ENCODE measurements at places on chromosomes 3 and 15. TPM values are rescaled to one million over a fixed set of nuclear protein-coding genes. Genes with fewer than 3 reads are reported as not detected.

DNA sequence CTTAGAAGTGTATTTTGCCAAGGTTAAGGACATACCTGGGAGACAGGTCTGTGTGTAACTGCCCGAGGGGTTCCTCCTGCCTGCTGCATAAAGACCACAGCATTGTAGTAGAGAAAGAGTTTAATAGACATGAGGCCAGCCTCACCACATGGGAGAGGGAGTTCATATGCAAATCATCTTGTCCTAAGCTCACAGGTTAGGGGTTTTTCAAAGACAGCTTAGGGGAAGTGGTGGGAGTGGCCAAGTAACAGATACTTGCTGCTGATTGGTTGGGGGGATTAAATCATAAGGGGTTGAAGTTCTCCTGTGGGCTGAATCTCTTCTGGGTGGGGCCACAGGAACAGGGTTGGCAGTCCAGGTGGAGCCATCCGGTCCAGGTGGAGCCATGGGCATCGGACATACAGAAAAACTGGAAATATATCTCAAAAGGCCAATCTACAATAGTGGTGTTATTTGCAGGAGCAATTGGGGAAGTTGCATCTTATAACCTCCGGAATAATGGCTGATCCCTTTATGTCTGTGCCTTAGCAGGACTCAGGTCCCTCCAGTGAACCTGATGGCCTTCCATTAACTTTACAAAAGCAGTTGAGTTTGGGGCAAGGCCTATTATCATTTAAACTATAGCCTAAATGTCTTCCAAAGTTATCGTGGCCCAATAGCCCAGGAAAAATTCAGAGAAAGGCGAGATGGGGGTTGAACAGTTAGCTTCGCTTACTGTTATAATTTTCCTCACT lies 86.0 kb upstream of the MFGE8 start:
- H3K4me1 ChIP-seq = peaks cover 7% of the 10 kb centered on the region
- H3K27me3 ChIP-seq = peaks cover 5% of the 10 kb centered on the region
- H3K4me3 ChIP-seq = no peak overlapping the region
- H3K36me3 ChIP-seq = no peaks in the 10 kb centered on the region

DNA sequence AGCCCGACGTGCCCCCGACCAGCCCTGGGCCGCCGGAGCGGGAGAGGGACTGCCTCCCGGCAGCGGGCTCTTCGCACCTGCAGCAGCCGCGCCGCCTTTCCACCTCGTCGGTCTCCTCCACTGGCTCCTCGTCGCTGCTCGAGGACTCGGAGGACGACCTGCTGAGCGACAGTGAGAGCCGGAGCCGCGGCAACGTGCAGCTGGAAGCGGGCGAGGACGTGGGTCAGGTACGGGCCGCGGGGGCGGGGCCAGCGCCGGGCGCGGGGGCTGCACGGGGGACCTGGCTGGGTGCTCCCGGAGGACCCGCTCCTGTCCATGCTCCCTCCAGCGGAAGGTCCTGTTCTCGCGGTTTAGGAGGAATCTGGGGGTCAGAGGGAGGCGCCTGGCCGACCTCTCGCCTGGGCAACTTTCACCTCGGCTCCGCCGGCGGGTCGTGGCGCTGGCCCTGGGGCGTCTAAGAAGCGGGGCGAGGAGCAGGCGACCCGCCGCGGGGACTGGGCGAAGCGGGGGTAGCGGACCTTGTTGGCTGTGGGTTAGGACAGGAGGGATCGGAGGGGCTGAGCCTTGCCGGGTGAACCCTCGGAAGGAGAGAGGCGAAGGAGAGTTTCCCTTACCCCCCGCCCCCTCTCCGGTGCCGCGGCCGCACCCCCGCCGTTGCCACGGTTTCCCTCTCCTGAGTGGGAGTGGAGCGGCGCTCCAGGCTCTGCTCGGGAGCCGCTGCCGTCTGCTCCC lies 682 bp downstream of the ITPKA start:
- peak; percentile 47 for DNase-seq
- peak overlapping the region; percentile 58 for H3K4me3 ChIP-seq
- no peaks in the 10 kb centered on the region for H3K36me3 ChIP-seq

DNA sequence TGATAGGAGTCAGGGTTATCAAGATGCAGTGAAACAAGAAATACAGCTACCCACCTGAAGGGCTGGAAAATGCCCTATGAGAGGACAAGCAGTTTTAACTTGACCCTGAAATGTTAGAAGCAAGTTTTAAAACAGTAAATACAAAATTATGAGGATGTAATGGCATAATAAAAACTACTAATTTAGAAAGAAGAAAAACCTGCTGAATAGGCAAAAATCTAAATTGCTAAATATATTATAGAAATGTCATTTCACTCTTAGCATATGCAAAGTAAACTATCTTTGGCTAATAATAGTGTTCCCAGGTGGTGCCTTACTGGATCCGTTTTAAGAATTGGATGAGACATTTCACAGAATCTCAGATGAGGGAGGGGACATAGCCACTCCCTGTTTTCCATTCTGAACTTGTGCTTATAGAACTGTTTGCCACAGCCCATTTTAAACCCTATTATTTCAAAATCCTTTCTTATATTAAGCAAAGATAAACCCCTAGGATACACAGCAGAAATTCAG lies 294.6 kb downstream of the LSAMP start:
- H3K27ac ChIP-seq = no peak overlapping the region
- H3K36me3 ChIP-seq = no peaks in the 10 kb centered on the region
- no peaks in the 10 kb centered on the region for H3K4me1 ChIP-seq
- H3K27me3 ChIP-seq = no peaks in the 10 kb centered on the region

DNA sequence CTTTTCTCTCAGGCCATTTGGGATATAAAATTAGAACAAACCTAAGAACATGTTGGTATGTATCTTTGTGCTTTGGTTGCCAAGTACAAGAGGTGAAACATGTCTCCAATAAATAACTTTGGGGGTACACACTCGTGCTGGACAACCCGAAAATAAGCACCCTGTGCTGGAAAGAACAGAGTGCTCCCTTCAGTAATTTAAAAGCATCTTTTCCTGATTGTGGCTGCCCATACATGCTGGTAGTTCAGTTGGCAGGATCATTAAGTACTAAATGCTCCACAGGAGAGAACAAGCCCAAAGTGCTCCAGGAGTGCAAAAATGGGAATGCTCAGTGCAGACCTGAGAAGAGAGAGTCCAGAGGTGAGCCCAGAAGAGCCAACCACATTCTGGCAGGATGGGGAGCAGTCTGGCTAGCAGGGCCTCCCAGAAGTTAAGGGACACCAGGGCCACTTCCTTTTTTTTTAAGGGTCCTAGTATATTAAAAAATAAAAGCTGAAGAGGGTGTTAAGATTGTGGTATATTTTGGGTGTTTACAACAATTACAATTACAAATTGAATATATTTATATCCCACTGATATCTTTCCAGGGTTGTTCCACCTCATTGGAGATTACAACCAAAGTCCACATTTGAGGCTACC lies 48.6 kb upstream of the SSR3 start:
- no peak overlapping the region for H3K27ac ChIP-seq
- H3K4me3 ChIP-seq = no peak overlapping the region
- H3K36me3 ChIP-seq = no peaks in the 10 kb centered on the region
- DNase-seq = no peak

DNA sequence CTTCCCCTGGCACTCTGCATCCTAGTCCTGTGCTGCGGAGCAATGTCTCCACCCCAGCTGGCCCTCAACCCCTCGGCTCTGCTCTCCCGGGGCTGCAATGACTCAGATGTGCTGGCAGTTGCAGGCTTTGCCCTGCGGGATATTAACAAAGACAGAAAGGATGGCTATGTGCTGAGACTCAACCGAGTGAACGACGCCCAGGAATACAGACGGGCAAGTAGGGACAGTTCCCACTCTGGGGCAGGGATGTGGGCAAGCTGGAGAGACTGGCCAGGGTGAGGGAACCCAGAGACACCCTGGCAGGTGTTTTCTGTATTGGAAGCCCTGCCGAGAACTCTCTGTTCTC lies 247 bp downstream of the FETUB start:
- H3K27ac ChIP-seq = no peak overlapping the region
- H3K27me3 ChIP-seq = peaks cover 7% of the 10 kb centered on the region
- H3K36me3 ChIP-seq = no peaks in the 10 kb centered on the region
- peaks cover 15% of the 10 kb centered on the region for H3K4me1 ChIP-seq
- no peak for DNase-seq

DNA sequence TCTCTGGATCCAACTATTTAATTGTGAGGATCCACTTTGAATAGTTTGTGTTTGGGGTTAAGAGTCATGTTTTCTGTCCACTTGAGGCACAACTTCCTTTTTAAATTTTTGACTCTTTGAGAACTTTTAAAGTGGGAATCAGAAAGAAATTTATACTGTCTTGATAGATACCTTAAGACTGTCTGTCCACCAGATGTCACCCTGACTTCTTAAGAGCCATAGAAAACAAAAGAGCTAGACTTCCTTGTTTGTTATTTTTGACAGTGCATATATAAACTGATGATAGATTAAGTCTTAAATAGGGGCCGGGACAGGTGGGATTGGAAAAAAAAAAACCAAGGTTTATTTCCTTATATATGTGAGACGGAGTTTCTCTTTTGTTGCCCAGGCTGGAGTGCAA lies 52.1 kb upstream of the WDR72 start:
- no peak for DNase-seq
- H3K27me3 ChIP-seq = no peaks in the 10 kb centered on the region
- no peak overlapping the region for H3K27ac ChIP-seq
- H3K4me1 ChIP-seq = no peaks in the 10 kb centered on the region

DNA sequence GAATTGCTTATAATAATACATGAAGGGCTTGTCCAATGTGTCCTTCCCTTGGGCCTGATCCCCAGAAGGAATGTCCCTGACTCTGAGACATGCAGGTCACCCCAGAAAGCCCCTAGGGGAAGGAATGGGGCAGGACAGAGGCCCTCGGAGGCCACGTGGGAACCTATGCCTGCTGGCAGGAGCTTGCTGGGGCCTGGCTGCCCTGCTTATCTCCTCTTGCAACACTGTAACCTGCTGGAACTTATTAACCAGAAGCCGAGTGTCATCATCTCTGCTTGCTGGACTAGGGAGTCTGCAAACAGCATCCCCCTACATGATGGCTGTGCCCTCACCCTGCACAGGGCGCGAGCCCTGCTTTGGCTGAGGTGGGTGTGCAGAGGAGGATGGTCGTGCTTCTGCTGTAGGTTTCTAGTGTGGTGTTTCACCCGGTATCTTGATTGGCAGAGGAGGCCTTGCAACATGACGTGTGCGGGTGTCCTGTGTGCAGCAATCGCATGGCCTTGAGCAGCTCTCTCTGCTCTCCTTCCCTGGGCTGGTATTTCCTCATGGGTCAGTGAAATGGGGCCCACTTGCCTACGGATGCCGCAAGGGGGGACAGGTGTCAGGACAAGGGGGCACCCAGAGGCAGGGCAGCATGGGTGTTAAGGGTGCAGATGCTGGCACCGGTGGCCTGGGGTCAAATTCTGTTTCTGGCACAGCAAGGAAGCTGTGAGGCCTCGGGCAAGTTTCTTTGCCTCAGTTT lies 5.0 kb downstream of the CHST13 start:
- H3K4me1 ChIP-seq = peaks cover 3% of the 10 kb centered on the region
- no peak overlapping the region for H3K4me3 ChIP-seq
- H3K27ac ChIP-seq = peak overlapping the region; percentile 49
- H3K27me3 ChIP-seq = peaks cover 21% of the 10 kb centered on the region
- DNase-seq = no peak

Gene DHX36
- total RNA-seq = 67.7 TPM

- H3K4me1 ChIP-seq = no peaks in the 10 kb centered on the region
- H3K27ac ChIP-seq = no peak overlapping the region
- no peak for DNase-seq
- H3K36me3 ChIP-seq = no peaks in the 10 kb centered on the region
- no peaks in the 10 kb centered on the region for H3K27me3 ChIP-seq
Observed at GRCh38 chr3:174710612-174711011, 148.5 kb upstream of the NAALADL2 start.

DNA sequence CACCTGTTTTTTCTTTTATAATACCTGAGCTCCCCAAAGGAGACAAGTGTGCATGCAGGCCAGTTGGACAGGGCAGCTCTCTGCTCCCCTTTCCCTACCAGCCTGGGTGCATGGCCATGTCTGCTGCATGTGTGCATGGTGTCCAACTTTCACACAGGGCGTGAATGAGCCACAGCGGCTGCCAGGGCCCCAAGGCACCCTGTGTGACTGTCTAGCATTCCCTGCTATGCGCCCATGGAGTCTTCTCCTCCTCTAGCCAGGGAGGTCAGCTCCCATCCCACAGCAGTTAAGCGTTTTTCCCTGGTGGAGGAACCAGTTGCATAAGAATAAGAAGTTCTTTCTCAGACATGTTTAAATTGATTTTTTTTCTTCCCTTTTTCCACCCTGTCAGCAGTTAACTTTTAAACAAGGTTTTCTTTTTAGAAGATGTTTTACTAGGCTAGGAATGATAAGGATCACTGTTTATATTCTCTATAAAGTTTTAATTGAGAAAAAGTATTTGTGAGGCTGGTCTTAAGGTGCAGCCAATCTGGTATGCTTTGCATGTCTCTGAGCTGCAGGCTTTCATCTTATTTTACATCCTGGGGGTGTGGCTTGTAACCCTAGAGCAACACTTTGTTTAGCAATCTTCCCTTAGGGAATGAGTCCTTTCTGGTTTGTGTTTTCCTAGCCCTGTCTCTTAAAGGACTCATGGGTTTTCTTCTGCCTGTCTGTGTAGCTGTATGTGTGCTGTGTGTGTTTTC lies 20.5 kb upstream of the OR5H1 start:
- no peak overlapping the region for H3K27ac ChIP-seq
- DNase-seq = no peak
- H3K4me3 ChIP-seq = no peak overlapping the region
- H3K27me3 ChIP-seq = peaks cover 2% of the 10 kb centered on the region
- H3K4me1 ChIP-seq = no peaks in the 10 kb centered on the region

DNA sequence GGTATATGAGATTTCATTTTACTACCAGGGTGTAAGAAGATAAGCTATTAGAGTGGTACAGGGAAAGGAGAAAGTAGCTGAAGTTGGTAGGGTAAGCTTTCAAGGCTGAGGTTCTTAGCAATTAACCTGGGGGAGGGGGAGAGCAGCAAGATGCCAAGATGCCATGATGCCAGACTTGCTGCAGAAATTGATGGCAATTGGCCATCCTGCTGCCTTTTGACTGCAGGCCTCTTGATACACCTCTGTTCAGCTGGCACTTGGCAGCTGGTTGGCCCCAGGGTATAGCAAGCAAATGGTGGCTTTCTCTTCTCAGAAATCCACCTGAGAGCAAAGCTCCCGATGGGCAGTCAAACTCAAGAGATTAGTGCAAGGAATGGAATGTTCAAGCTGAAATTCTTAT lies 21.4 kb upstream of the DPH6 start:
- no peaks in the 10 kb centered on the region for H3K4me1 ChIP-seq
- no peak for DNase-seq
- H3K4me3 ChIP-seq = no peak overlapping the region

Gene BDH1
- 166 TPM for total RNA-seq

DNA sequence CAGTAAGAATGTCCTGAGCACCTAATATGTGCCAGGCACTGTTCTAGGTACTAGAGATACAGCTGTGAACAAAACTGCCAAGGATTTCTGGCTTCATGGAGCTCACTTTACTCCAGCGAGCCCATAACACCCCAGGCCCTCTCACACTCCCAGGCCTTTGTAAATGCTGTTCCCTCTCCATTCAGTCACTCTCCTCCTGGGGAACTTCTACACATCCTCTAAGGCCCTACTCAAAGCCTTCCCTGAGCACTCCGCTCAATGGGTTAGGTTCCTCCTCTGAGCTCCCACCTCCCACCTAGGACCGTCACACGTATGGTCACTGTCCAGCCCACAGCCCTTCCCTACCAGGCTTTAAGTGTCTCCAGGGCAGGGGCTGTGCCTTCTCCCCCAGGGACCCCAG lies 27.2 kb downstream of the SEMA7A start:
- H3K4me1 ChIP-seq = peaks cover 40% of the 10 kb centered on the region
- DNase-seq = no peak
- H3K27ac ChIP-seq = peak overlapping the region; percentile 3
- H3K4me3 ChIP-seq = no peak overlapping the region

Measured in activated CD8-positive, alpha-beta T cell treated with anti-CD3 and anti-CD28 coated beads, Interleukin-2, amount 10 ng/mL, durations not matched to agents 7 days and 5 days (primary cell).